ENCODE measurements at places on chromosomes 7 and 10.

DNA sequence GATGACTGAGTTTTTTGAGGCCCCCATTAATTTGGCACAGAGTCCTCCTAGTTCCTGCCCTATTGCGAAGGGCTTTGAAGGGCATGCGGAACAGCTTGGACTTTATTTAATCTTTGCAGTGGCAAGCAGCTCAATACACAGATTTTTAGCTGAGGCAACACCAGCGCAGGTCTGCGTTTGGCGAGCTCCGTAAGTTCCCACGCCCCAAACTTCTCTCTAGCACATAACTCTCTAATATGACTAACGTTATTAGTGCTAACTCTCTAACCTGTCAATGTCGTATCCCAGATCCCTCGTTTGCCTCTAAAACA is 366 bp upstream of the TAF3 start:
- DNase-seq, result no peak

- DNase-seq, result no peak
These were observed 23.1 kb upstream of the PIK3CG start for GRCh38 chr7:106841896-106842390.

DNA sequence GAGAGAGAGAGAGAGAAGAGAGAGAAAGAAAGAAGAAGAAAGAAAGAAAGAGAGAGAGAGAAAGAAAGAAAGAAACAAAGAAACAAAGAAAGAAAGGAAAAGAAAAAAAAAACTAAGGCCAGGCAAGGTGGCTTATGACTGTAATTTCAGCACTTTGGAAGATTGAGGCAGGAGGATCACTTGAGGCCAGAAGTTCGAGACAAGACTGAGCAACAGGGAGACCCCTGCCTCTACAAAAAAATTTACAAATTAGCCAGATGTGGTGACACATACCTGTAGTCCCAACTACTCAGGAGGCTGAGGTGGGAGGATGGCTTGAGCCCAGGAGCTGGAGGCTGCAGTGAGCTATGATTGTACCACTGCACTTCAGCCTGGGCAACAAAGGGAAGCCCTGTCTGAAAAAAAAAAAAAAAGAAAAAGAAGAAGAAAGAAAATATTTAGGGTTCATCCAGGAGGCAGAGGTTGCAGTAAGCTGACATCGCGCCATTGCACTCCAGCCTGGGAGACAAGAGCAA is 2.8 kb downstream of the SERPINE1 start:
- no peak for DNase-seq

DNA sequence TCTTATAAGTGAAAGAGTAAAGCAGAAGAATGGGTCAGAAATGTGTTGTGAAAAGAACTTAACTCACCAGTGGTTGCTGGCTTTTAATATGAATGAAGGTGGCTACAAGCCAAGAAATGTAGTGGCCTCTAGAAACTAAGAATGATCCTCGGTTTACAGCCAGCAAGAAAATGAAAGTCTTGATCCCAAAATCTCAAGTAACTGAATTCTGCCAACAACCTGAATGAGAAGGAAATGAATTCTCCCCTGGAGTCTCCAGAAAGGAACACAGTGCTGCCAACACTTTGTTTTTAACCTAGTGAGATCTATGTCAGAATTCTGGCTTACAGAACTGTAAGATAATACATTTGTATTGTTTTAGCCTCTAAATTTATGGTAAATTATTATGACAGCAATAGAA is 193.0 kb downstream of the FZD1 start:
- DNase-seq, result no peak

DNA sequence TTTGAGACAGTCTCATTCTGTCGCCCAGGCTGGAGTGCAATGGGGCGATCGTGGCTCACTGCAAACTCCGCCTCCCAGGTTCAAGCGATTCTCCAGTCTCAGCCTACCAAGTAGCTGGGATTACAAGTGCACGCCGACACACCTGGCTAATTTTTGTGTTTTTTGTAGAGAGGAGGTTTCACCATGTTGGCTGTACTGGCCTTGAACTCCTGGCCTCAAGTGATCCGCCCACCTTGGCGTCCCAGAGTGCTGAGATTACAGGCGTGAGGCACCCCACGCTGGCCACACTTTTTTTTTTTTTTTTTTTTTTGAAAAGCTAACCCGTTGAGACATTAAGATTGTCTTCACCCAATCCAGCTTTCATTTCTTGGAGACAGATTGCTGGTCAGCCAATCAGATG is 2.1 kb downstream of the ZNF273 start:
- DNase-seq, result no peak

DNA sequence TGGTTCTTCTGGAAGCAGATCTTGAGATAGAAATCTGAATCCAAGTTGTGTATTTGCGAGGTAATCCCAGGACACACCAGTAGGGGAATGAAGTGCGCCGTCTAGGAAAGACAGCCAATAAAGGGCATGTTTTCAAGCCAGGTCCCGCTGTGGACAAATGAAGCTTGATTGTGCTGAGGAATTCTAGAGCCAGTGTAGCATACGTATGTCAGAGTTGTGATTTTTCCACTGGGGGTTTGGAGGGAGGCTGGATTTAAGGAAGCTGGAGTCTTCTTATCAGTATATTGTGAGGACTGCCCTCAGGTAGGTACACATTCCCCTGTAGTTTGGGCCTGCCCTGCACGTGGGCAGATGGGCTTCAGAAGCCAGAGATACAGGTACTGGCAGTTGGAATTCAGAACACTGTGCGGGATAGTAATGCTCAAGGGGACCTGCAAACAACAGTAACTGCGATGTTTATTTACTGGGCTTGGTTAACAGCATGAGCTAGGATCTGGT is 50.9 kb downstream of the GALNT11 start:
- DNase-seq, result no peak

GRCh38 chr7:50449501-50449880 is 659 bp downstream of the FIGNL1 start:
- no peak for DNase-seq
